ENCODE measurements at places on chromosomes 3 and 15. TPM values are rescaled to one million over a fixed set of nuclear protein-coding genes. Genes with fewer than 3 reads are reported as not detected.

ROBO2 gene
- not detected for total RNA-seq

WDR5B gene
- 5.4 TPM for total RNA-seq

MINAR1 gene
- 1.0 TPM for total RNA-seq

DNA sequence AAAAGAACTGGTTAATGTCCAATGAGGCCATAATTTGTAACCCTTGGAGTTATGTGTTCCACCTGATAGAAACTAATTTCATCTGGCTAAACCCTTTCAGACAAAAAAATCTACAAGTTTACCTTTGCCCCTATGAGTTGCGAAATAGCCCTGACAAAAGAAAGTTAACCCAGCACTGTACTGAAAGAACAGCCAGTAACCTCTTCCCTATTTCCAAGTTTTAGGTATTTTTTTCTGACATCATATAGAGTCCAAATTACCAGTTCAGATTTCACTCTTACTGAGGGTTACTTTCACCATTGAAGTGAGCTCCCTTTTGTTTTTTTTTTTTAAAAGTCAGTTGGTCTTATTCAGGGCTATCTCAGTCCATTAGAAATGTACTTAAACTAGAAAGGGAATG, 42.8 kb upstream of the PTPRG start:
- no peak overlapping the region for H3K27ac ChIP-seq
- no peaks in the 10 kb centered on the region for H3K36me3 ChIP-seq
- H3K4me3 ChIP-seq: no peak overlapping the region

- no peak overlapping the region for H3K4me3 ChIP-seq
- H3K36me3 ChIP-seq: no peaks in the 10 kb centered on the region
- H3K27ac ChIP-seq: no peak overlapping the region
- H3K27me3 ChIP-seq: no peaks in the 10 kb centered on the region
- H3K4me1 ChIP-seq: no peaks in the 10 kb centered on the region
These were observed 43.1 kb upstream of the TRPC1 start for GRCh38 chr3:142680710-142681109.

GRCh38 chr3:138653567-138653966, 45.0 kb downstream of the FAIM start:
- no peaks in the 10 kb centered on the region for H3K27me3 ChIP-seq
- H3K4me3 ChIP-seq: no peak overlapping the region
- H3K36me3 ChIP-seq: peaks cover 8% of the 10 kb centered on the region
- no peak overlapping the region for H3K27ac ChIP-seq
- no peak for DNase-seq

Data from naive thymus-derived CD4-positive, alpha-beta T cell (primary cell).